HT1080 (cell line): ENCODE measurements at places on chromosomes 6 and 20. TPM values are rescaled to one million over a fixed set of nuclear protein-coding genes. Genes with fewer than 3 reads are reported as not detected.
A peak's percentile ranks its signal among the peaks of the same experiment; 100 is the strongest.

DNA sequence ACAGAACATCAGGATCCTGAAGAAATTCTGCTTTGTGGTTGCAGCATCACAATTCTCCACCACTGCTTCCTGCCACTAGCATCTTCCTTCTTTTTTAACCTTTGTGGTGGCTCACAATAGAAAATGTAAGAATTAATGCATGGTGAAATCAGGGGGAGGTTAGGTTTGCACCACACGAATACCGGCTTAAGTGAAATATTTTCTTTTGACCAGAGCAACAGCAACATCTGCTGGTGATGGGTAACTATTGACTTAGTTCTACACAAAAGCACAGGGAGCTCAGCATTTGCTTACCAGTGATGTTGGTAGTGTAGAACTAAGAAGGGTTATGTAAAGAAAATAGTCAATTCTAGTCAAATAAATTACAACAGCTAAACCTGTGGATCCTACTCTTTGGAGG is 280.5 kb downstream of the SYNE1 start:
- peak; percentile 42 for DNase-seq

DNA sequence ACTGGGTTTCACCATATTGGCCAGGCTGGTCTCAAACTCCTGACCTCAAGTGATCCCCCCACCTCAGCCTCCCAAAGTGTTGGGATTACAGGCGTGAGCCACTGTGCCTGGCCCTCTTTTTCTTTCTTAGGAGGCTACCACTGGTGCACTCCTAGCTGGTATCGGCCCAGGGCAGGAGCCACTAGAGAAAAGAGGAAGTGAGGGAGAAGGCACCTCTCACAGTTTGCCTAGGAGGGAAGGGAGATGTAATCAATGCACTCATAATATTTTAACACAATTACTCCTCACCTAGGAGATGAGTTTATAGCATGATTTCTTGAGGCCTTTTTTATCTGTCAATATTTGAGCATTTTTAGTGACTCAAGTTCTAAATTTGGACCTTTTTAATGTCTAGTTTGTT is 189.0 kb upstream of the SOX4 start:
- no peak for DNase-seq

DNA sequence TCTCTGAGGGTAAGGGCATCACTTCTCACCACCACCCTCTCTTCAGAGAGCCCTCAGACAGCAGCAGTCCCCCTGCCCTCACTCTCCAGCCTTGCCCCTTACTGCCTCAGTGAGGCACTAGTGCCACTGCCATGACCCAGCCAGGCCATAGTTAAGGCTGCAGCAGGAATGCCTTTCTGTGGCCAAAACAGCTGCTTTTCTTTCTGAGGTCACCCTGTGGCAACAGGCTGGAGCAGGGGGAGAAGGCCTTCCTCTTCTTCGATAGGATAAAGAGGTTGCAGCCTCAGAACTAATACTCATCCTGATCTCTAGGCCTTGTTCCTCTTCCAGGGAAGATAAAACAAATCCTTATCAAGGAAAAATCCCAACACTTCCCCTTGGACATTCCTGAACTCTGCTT is 56.8 kb upstream of the ECI2 start:
- DNase-seq: no peak

DNA sequence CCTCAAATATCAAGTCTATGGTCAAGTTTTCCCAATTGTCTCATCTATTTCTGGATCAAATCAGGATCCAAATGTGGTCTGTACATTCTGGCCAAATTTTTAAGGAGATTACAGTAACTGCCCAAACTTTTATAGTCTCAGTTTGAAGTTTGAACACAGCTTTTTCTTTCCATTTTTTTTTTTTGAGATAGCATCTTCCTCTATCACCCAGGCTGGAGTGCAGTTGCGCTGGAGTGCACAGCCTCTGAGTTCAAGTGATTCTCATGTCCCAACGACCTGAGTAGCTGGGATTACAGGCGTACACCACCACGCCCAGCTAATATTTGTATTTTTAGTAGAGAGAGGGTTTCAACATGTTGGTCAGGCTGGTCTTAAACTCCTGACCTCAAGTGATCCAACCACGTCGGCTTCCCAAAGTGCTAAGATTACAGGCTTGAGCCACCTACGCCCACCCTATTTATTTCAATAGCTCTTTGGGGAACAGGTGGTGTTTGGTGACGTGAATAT is 84.9 kb upstream of the CARMIL1 start:
- no peak for DNase-seq

DNA sequence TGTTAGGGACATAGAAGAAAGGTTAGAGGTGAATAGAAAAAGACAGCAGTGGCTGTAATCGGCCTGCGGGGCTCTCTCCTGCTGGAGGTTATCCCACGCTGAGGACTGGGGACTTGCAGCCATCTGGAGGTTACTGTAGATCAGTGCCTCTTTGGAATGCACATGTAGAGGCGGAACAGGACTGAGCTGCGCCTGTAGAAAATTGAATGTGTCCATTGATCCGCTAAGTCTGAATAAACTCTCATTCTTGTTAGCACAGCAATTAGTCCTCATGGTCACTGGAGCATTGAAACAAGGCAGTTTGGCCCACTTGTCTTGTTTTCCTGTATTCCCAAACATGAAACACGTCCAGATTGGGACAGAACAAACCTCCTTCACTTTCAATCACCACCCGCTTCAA is 46.3 kb upstream of the F13A1 start:
- no peak for DNase-seq

DNA sequence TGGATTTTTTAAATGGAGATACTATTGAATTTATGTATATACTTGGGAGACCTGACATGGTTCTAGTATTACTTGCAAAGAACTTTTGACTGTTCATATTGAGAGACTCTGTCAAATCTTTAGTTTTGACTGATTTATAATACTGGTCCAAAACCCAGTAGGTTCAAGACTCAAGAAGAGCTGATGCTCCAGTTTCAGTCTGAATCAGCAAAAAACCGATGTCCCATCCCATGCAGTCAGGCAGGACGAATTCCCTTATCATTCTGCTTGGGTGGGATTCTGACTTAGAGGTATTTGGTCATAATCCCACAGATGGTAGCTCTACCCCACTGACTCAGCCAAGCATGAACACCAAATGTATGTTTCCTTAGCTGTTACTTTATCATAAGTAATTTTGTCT is 29.5 kb downstream of the ZNF334 start:
- no peak for DNase-seq

DNA sequence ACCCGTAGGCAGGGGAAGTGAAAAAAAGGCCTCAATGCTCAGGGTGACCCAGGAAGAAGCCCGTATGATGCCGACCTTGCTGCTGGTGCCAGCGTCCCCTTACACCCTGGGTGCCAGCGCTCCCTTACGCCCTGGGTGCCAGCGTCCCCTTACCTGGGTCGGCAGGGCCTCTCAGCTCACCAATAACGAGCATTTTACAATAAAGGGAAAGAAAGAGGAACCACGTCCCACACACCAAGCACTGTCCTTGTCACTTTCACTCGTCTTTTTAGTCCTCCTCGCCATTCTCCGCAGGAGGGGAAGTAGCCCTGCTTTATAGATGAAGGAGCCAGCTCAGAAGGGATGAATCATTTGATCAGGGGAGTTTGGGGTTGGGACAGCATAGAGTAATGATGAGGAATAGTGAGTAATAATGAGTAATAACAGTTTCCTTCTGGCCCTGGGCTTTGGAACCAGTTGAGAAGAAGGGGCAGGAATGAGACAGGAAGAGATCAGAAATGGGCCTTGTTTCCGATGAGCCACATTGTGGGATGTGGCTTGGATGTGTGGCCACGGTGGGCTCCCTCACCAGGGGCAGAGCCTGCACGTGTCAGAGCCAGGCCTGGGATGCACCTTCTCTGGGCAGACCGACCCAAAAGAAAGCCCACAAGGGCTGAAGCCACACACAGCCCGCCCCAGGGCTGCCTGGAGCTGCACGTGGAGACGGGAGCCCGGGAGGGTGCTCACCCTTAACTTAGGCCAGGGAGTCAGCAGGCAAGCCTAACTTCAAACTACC is 75.7 kb downstream of the SYNJ2 start:
- peak; percentile 100 for DNase-seq

GRCh38 chr20:33993576-33994221 is at the start of gene RALY:
TSS of gene RALY (plus strand) at chr20:33993911. CDS start at chr20:34072075, 78,164 bp downstream.
- no peak for DNase-seq

DNA sequence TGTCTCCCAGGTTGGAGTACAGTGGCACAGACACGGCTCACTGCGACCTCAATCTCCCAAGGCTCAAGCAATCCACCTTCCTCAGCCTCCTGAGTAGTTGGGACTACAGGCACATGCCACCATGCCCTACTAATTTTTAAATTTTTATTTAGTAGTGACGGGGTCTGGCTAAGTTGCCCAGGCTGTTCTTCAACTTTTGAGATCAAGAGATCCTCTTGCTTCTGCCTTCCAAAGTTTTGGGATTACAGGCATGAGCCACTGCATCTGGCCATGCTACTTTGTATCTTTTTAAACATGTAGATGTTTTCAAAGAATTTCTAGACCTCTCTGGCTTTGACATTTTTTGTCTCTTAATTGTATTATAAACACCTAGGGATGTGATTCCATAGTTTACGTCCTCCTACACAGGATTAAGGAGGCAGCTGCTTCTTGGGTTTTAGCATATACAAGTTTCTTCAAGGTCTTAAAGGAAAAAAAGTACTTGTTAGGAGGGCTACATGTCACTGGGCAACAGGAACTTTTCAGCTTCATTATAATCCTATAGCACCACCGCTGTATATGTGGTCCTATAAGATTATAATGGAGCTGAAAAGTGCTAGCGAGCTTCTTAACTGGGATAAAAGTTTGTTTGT is 1.3 kb downstream of the ADAT2 start:
- no peak for DNase-seq

- DNase-seq: no peak
Measured at GRCh38 chr6:132364306-132365074, 36.8 kb downstream of the MOXD1 start.

DNA sequence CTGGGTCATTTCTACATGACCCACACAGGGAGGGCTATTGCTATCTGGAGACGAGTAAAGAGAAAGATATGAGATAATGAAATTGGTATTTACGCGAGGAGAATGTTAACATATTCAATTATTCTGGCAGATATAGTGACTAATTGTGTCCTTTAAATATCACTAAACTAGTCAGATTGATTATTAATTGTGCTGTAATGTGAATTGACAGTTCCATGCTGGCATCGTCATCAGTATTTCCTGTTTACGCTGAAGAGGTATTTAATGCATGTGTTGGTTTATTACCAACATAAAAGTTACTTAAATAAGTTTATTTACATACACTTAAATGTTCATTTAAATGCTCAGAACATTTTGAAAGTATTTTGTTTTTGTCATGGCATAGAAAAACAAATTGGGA is 35.7 kb upstream of the OGFRL1 start:
- no peak for DNase-seq

- DNase-seq: no peak
Measured at GRCh38 chr6:84492241-84493165, 265.1 kb upstream of the CEP162 start.

GRCh38 chr20:11387189-11387754 is 530.4 kb upstream of the BTBD3 start:
- peak; percentile 97 for DNase-seq

GRCh38 chr6:157074969-157075368 is 248.3 kb downstream of the TMEM242 start:
- no peak for DNase-seq

GRCh38 chr6:5723841-5724691 is 282.7 kb downstream of the NRN1 start:
- no peak for DNase-seq

GRCh38 chr6:16995511-16996250 is 106.2 kb upstream of the STMND1 start:
- DNase-seq: no peak

The LST1 gene
- total RNA-seq: not detected in 2 replicates

The GSTA3 gene
- total RNA-seq: not detected in 2 replicates

The ASIP gene
- not detected in 2 replicates for total RNA-seq

The QRSL1 gene
- 13.7 and 14.2 TPM in 2 replicates for total RNA-seq

The MICB gene
- not detected in 2 replicates for total RNA-seq

The ADGB gene
- not detected in 2 replicates for total RNA-seq

The NKAIN4 gene
- not detected in 2 replicates for total RNA-seq

The SRMS gene
- not detected in 2 replicates for total RNA-seq
